ENCODE measurements at places on chromosomes 1 and 21.

DNA sequence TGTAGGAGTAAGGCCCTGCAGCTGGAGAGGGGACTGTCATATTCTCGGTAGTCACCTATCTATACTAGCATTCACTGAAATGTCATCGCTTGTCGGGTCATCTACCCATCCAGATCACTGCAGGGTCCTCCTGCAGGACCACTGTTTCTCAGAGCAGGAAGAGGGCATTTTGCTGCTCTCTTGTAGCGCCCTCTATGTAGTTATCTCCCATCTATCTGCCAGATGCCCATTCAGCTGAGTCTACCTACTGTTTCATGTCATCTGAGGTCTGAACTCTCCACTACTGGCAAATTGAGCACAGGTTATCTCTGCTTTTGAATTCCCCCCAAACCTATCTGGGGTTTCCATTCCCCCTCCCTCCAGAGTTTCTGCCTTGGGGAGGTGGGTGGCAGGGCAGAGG lies 258.2 kb upstream of the FOXD3 start:
- no peak for DNase-seq

DNA sequence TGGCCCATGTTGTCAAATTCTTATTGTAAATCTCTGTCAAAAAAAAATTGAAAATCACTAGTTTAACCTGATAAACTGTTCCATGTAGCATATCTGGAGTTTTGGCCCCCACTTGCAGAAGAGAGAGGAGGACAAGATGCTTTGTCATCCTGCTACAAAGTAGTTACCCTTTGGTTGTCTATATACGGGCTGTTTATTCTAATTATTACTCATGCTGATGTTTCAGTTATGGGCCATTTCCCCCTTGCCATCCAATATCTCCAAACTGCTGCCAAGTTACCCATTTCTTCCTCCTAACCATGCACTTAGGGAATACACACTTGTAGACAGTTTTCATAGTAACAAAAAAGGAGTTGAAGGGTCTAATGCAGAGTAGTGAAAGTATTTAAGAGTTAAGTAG lies 22.6 kb downstream of the STX12 start:
- no peak for DNase-seq

- no peak for DNase-seq
Measured at GRCh38 chr1:33171977-33172813, 9.6 kb downstream of the TRIM62 start.

- no peak for DNase-seq
Measured at GRCh38 chr1:163768576-163768975, 446.8 kb downstream of the NUF2 start.

DNA sequence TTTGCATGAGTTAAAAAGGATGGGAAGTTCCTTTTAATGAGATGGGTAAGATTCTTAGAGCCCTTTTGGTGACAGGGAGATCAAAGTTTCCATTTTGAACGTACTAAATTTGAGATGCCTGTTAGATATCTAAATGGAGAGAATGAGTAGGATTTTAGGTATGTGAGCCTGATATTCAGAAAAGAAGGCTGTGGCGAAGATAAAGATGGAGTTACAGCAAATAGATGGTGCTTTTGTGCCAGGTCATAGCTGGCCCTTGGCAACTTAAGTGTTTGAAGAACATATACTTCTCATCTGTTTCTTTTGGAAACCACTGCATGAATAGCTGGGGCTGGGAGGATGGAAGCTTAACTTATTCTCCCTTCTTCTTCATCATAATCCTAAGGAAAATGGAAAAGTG lies 282.5 kb downstream of the PTBP2 start:
- DNase-seq: no peak

DNA sequence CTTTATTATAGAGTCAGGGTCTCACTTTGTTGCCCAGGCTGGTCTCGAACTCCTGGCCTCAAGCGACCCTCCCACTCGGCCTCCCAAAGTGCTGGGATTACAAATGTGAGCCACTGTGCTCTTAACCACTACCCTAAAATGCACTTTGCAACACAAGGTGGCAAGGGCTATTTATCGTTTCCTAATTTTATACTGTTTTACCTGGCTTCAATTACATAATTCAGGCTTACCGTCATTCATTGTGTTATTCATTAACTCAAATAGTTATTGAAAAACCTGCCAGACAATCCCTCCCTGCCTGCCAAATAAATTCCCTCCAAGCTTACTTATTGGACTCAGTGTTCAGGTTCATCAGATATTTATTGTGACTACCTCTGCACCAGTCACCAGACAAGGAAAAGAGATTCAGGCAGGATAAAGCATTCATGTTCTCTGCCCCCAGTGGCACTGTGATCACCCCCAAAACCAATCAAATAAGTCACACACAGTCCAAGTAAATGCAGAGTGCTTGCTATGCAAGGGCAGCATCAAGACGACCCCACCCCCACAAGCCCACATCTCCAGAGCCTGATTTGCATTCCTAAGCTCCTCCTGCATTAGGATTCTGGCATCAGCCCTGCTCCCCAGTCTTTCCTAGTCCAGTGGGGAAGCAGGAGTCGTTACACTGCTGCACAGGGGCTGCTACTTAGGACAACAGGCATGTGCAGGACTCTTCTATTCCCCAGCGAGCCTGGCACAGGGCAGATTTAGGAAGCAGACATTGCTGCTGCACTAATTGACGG lies 8.1 kb downstream of the PAQR7 start:
- no peak for DNase-seq

DNA sequence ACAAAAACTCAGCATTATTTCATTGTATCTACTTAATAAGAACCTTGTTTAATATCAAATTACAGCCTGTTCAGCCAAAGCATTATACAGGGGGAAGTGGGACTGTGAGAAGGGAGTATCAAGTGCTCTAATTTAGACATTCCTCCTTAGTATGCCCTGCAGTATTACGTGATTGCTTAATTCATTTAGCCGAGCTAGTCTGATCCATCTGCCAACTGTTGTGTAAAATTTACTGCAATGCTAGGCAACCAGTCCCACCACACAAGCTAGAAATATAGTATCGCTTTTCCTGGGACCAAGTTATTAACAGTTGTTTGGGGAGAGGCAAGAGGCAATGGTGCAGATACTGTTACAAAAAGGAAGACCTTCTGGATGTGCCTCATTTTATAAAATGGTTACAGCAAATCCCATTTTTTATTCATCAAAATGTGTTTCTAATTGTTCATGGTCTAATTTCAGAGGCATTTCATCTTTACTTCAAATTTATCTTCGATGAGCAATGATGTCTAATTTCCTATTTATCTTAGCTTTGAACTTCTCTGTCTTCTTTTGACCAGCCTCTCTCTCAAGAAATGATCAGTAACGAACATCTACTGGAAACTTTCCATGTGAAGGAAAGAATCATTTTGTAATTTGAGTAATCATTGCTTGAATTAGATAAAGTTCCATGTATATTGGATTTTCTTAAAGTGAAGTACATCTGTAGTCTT lies 283.3 kb downstream of the DUSP10 start:
- no peak for DNase-seq

- DNase-seq: no peak
Measured at GRCh38 chr1:51326839-51327238, 3.5 kb downstream of the TTC39A start.

DNA sequence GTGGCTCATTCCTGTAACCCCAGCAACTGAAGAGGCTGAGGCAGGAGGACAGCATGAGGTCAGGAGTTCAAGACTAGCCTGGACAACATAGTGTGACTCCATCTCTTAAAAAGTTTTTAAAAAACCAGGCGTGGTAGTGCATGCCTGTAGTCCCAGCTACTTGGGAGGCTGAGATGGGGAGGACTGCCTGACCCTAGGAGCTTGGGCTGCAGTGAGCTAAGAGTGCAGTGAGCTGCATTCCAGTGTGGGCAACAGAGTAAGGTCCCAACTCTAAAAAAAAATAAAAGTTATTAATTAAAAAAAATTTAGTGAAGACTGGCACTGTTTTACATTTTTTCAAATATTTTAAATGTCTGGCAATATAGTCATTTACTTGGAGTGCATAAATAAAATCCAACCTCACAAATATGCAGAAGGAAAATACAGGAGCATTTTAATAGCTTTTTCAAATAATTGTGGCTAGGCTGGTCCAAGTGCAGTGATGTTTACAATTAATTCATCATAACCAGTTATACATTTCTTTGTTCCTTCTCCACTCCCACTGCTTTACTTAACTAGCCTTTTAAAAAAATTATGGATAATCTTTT lies 10.8 kb downstream of the ZBTB8OS start:
- no peak for DNase-seq

DNA sequence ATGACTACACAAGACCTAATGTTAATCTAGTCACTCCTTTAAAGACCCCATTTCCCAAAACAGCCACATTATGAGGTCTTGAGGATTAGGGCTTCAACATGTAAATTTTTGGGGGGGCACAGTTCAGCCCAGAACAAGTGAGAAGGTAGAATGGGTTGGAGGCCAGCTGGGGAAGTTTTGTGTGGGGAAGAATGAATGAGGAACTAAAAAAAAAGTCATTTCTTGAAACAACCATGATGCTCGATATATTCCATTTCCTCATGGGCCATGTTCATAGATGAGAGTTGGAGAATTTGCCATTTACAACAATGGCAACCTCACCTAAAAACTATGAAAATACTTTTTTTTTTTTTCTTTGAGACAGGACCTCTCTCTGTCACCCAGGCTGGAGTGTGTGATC lies 14.5 kb downstream of the NLRP3 start:
- DNase-seq: no peak

DNA sequence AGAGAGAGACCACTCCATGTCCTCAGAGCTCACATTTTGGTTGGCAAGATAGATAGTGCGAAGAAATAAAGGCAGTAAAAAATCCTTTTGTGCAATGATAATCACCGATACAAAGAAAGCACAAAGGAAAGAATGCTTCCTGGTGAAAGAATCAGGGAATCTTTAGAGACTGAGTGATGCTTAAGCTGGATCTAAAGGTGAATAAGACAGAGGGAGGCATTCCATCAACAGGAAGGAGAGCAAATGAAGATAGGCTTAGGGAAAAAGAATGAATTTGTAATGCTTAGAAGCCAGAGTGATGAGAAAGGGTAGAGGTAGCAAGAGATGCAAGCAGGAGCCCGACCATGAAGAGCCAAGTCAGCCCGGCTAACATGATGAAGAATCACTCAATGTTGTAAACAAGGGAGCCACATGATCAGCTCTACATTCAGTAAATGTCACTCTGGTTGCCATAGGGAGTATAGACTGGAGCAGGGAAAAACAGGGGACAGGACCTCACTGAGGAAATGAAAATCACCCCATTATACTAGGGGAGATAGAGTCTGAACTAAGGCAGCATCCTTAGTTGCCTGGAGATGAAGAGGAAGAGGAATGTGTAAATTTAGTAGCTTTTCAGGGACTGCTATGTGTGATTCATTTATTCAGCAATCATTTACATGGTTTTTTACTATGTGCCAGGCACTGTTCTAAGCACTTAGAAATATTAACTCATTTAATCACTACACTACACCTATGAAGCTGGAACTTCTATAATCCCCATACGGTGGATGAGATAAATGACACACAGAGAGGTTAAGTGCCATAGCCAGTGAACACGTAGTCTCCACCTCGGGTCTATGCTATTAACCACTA lies 402.6 kb upstream of the NFIA start:
- no peak for DNase-seq

DNA sequence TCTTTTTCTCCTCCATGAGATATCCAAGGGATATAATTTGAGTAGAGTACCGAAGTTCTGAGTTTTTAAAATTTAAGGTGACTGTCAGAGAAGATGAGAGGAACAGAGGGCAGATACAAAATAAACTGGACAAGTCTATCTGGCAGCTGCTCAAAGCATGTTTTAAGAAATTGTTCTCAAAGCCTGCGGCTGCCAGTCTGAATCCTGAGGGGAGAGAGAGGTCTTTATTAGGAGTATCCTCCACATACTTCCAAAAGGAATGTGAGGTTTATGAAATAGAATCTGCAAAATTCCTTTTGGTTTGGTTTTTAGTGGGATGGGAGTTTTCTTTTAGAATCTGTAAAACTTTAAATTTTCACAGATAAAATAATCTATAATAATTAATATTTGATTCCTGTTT lies 41.3 kb downstream of the TTC13 start:
- no peak for DNase-seq

- DNase-seq: no peak
Measured at GRCh38 chr1:176950736-176951324, 213.7 kb downstream of the ASTN1 start.

DNA sequence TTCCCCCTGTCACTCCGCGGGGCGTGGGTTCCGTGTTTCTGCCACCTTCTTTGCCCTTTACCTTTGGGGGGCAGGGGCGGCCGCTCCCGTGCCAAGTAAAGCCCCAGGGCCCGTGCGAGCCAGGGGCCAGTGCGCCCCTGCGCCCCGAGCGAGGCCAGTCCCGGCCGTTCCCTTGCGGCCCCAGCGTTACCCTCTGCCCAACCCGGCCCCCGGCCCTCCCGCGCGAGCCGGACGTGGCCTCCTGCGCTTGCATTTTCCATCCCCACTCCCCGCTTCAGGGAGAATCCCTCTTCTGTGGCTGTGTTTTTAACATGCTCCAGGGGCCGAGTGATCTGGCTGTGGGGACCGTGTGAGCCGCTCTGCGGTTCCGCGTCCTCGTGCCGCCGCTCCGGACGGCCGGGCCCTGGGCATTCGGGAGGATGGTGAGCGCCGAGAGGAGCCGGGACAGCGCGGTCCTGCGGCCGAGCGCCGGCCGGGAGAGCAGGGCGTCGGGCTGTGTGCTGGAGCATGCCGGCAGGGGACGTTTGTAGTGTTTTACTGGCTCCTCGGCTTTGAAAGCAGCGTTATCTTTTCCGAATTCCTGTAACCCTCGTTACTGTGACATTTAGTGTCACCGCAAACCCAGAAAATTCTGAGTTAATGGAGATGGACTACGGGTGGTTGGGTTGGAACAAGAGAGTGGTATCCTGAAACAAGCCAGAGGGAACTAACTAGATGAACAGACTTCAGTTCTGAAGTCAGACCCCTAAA lies 1.0 kb downstream of the GALNT2 start:
- DNase-seq: no peak

DNA sequence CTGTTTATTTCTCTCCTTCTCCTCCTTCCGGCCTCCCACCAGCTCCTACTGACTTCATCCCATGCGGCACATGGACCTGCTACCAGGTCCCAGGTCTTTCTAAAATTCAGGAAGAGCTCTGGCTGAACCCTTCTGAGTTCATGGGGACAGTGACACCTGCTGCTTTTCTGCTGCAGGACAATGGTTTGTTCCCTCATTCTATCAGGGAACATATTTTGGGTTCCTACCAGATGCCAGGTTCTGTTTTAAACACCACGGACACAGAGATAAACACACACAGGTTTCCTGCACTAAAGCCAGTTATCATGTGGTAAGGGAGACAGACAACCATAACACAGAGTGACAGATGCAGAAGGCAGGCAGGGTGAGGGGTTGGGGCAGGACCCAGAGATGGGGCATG lies 114.0 kb upstream of the RAB4A start:
- DNase-seq: no peak

DNA sequence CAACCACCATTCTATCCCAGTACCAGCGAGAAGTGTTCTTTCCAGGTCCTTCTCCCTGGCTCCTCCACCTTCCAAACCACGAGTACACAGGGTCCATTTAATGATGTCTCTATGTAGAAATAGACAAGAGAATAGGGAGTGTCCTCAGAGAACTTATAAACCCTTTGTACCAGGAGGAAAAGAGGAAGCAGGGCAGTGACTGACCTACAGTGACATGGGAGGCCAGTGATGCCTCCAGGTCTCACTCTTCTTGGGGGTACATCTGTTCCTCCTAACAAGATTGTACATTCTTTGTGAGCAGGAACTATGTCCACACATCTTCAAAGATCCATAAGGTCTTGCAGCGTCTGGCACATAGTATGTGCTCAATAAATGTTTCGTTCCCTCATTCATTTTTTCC lies 18.7 kb upstream of the FMOD start:
- no peak for DNase-seq

Measured in stimulated activated CD8-positive, alpha-beta memory T cell treated with anti-CD3 and anti-CD28 coated beads, Interleukin-4, amount 100 ng/mL, for 1 hour (primary cell).